ENCODE measurements at places on chromosomes 1 and 21.

DNA sequence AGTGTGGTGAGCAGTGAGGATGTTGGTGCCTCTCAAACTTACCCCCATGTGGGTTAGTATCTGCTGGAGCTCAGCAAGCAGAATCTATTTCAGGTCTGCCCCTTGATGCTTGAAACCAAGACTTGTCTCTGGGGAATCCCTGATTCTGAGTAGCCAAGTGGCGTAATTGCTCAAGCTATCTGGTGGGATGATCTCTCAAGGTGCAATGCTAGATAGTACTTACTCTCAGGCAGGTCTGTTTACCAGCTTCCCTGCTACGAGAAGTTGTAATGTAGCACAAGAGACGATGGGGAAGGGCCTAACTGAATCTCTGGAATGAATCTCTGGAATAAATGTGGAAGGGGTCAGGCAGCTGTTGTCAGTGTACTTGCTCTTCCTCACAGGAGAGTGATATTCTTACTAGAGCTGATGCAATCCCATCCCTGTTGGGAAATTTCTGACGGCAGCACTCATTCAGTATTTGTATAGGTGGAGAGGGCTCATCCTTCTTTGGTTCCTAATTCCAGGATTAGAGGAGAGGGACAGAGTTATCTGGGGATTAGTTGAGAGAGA, 65.4 kb downstream of the MACF1 start:
- DNase-seq: no peak

DNA sequence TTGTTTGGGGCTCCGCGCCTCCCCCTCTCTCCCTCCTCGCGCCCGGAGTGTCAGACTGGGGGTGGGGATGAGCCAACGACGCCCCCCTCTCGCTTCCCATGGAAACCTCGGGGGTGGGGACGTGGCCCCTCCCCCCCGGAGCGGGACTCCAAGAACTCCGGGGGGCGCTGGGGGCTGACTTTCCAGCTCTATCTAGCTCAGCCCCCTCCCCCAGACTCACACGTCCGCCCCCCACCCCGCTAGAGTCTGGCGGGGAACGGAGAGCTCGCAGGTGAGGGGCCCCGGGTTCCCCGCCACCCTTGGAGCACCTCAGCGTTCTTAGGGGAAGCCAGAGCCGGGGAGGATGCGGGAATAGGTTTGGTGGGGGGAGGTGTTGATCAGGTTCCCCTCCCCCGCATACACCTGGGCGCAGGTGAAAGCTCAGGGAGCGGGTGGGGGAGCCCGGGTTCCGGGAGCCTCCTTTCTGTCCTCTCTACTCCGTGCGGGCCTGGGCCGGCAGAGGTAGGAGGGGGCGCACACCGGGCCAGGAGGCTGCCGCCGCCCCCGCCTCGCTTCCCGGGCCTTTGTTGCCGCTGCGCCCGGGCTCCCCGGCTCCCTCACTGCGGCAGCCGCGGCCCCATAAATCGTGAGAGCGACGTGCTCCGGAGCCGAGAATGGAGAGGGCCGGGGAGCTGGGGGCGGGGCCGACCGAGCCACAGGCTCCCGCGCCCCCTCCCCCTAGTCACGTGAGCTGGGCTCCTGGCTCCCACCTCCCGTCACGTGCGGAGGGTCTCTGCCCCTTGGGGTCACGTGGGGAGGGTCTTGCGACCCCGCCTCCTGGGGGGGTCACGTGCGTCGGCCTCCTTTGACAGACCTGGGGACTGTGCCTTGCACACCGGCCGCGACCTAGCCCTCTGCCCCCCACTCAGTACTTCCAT, 1.9 kb downstream of the EFNA3 start:
- DNase-seq: no peak

GRCh38 chr21:15755125-15755524, 25.3 kb downstream of the USP25 start:
- DNase-seq: no peak

- no peak for DNase-seq
Observed at GRCh38 chr1:63690966-63691700, 82.7 kb upstream of the ROR1 start.

Data from stimulated activated CD8-positive, alpha-beta memory T cell treated with anti-CD3 and anti-CD28 coated beads, Interleukin-4, amount 100 ng/mL, for 4 hours (primary cell).